Activated CD4-positive, CD25-positive, alpha-beta regulatory T cell (primary cell): ENCODE measurements at places on chromosomes 5 and 9.

DNA sequence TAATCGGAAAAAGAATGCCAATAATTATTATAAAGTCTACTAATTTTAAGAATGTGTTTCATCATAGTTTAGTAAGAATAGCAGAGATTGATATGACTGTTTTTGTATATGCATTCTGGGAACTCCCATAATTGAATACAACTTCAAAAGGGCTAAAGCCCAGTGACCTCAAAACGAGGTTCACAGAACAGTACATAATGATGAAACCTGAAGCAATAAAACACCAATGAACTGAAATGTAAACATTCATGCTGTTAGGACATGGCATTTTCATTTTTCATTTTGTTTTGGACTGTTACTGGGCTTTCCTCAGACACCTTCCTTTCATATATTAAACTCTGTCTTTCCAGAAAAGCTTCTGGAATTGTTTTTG is 684 bp upstream of the JMY start:
- no peak for DNase-seq

- no peak for DNase-seq
These were observed 435.8 kb upstream of the PAPPA start for GRCh38 chr9:115717711-115718173.

GRCh38 chr9:79896390-79896980 is 324.7 kb downstream of the TLE4 start:
- DNase-seq, result no peak

GRCh38 chr5:83294246-83294645 is 177.3 kb upstream of the VCAN start:
- no peak for DNase-seq

DNA sequence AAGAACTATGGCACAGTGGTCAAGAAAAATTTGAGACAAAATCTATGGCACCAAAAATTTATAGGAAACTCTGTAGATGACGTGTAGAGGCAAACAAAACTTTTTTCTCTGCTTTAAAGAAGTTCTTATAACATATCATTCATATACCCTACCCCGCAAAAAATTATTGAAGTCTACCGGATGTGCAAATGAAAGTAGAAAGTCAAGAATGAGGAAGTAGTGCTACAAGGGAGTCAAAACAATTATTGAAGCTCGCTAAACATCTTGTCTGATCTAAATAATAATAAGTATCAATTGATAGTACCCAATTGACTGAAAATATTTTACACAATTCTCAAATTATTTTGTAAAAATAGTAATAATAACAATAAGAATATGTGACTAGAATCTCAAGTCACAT is 398.5 kb downstream of the TAF11L14 start:
- no peak for DNase-seq

- DNase-seq, result no peak
These were observed 115.5 kb upstream of the STARD4 start for GRCh38 chr5:111627862-111628261.

DNA sequence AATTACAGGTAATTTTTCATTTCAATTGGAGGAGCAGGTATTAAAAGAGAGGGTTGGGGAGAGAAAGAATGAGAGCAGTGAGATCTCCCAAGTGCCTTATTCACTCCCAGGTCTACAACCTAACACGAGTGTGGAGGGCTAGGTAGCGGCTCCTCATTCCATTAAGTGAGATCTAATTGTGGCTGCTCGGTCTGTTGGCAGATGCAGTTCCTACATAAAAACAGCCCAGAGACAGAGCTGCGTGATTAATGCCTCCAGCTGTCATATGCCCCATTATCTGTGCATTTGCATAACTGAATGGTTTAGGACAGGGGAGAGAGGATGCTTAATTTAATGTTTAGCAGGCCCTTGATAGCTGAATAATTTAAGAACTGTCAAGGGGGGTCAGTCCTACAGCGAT is 100.5 kb downstream of the PSAT1 start:
- DNase-seq, result no peak

GRCh38 chr9:128358861-128359260 is 12.3 kb upstream of the URM1 start:
- no peak for DNase-seq

DNA sequence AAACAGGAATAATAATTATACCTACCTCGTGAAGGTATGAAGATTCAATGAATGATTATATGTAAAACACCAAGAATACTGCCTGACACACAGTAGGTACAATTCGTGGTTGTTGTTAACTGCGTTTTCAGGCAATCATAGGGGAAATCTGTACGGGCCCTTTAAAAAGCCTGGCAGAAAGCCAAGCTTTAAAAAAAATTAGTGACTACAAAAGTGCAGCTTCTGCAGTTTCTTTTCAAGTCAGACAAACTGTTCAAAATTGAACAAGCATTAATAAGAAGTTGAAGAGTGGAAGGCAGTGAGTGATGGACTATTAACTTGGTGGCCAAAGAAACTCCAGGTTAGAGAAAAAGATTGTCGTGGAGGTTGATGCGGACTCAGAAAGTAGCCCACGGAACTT is 85.9 kb upstream of the TRIO start:
- DNase-seq, result no peak

DNA sequence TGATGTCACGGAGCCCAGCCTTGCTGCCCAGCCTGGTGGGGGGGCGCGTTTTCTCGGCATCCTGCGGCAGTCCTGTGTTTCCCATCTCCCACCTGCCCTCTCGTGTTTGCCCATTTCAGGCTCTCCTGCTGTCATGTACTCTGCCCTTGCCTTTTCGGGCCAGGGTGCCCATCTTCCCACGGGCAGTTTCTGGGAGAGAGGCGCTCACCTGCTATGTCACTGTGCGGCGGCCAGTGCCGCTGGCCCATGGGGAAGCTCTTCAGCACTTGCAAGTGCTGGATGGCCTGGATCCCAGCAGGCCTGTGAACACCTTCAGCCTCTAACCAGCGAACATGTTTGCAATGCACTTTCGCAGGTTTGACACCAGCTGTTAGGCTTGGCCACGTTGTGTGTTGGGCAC is 33.5 kb downstream of the SRD5A1 start:
- DNase-seq, result no peak

- no peak for DNase-seq
These were observed 94.1 kb downstream of the PTCH1 start for GRCh38 chr9:95422650-95423049.

GRCh38 chr5:157718519-157718918 is 12.7 kb upstream of the THG1L start:
- DNase-seq, result no peak

- no peak for DNase-seq
These were observed 23.1 kb upstream of the SMAD5 start for GRCh38 chr5:136109453-136110135.
